NCI-H226 (cell line): ENCODE measurements at places on chromosomes 4 and X.

DNA sequence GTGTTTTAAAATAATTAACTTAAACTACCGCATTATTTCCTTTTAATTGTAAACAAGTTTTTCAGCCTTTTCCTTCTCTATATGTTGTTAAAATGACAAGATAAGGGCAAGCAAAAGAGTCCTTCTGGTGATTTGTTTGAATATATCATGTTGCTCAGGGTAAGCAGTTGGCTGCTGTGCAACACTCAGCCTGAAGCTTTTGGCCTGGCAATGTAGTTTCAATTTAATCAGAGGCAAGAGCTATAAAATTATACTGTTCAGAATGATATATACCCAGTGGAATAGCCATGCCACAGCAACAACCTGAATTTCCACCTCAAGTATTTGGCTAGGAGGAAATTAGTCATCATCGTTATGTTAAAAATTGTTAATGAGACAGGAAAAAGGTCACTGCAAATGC is 53.4 kb downstream of the GRXCR1 start:
- DNase-seq: no peak

- DNase-seq: peak; percentile 16
These were observed at the start of gene BMP3 for GRCh38 chr4:81030061-81030980. BMP3 (plus strand) TSS chr4:81030708; CDS start chr4:81031285, 577 bp downstream.

DNA sequence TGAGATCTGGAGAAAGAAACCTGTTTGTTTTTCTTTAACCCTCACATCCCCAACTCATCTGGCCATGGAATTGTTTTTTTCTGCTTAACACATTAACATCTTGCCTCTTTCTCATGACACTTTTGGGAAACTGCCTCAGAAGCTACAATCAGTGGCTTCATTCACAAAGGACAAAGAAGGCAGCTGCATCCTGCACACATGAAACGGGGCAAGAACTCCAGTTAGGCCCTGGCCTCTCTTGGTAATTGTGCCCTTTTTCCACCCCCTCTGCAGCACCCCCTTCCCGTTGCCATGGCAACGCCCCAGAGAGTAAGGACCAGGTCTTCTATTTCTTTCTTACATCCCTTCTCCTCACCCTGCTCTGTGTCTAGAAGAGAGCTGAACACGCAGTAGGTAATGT is 103.4 kb downstream of the PDGFRA start:
- DNase-seq: no peak

DNA sequence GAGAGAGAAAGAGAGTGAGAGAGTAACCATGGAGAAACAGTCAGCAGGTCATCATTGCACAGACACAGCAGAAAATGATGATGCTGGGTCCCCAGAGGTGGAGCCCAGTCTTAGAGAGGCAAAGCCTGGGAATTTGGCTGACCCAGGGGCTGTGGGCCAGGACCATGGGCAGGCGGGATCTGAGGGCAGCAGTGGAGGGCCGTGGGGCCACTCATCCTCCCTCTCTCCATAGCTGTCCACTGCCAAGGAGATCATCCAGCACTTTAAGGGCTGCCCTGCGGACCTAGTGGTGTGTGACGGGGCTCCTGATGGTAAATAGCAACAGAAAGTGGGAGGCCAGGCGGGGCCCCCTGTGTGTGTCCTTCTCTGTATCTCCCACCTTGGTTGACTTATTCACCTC is 2.8 kb downstream of the FTSJ1 start:
- DNase-seq: no peak

GRCh38 chr4:42151568-42152506 is 618 bp downstream of the BEND4 start:
- DNase-seq: no peak

GRCh38 chr4:9976781-9977180 is 44.5 kb downstream of the SLC2A9 start:
- no peak for DNase-seq

- no peak for DNase-seq
These were observed 133.7 kb upstream of the CXCL13 start for GRCh38 chr4:77471821-77472495.

DNA sequence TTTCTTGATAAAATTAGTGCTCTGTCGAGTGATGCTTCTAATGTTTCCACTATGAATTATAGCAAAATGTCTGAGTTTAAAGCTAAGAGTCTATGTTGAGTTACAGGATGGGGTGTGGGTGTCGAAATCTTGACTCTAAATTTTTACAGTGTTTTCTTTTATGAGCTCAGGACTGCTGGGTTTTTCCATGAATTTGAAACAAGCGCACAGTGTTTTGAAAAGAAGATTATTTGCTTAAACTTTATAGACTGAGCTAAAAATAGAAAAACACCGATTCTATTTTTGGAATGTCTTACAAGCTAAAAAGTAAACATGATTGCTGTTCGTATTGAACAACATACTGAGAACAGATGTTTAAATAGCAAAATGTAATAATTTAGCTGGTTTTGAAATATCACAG is 7.5 kb downstream of the PTTG2 start:
- no peak for DNase-seq

GRCh38 chr4:7903791-7904516 is 35.7 kb downstream of the AFAP1 start:
- DNase-seq: peak; percentile 38

- DNase-seq: no peak
These were observed 262.5 kb upstream of the PCDH18 start for GRCh38 chr4:137794764-137795254.

DNA sequence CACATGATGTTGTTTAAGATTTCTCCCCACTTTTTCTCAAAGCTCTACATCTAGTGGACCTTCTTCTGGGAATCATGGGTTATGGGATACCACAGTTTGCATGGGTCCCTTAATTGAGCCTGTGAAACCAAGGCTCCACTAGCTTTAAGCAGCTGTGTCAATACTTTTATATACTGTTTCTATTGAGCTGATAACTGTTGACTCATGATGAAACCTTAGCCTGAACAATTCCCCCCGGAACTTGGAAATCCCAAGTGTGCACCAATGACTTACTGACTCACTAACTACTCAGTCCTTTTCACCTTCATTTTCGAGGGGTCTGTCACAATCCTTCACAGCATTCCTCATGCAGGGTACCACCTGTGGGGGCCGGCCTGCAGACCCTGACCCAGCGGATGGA is 12.7 kb upstream of the SPIN4 start:
- no peak for DNase-seq

DNA sequence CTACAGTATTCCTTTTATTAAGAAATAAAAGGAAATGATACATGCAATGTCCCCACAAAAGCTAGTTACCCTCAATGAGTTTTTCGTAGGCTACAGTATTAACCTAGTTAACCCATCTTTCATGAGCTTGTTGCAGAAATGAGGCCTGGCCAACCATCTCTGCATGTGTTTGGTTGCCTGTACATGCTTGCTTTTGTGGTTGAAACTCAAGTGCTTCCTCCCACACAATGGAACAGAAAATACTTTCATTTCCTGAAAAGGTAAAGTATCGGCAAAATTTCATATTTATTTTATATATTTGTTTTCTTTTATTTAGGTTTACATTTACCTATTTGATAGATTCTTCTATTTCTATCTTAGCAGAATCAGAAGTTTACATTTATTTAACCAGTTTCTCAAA is 214.6 kb upstream of the FAM241A start:
- DNase-seq: no peak

GRCh38 chr4:126916626-126917140 is 716.1 kb upstream of the INTU start:
- DNase-seq: no peak

GRCh38 chr4:73751166-73751565 is 10.8 kb downstream of the CXCL8 start:
- DNase-seq: peak; percentile 31

GRCh38 chr4:959338-960139 is 13.8 kb downstream of the DGKQ start:
- no peak for DNase-seq

GRCh38 chr4:127352220-127353113 is 280.3 kb upstream of the INTU start:
- DNase-seq: no peak

- DNase-seq: no peak
These were observed 48.1 kb upstream of the TCEAL2 start for GRCh38 chrX:102077426-102077825.

- peak; percentile 21 for DNase-seq
These were observed 946.6 kb downstream of the STIM2 start for GRCh38 chr4:27807207-27807606.

DNA sequence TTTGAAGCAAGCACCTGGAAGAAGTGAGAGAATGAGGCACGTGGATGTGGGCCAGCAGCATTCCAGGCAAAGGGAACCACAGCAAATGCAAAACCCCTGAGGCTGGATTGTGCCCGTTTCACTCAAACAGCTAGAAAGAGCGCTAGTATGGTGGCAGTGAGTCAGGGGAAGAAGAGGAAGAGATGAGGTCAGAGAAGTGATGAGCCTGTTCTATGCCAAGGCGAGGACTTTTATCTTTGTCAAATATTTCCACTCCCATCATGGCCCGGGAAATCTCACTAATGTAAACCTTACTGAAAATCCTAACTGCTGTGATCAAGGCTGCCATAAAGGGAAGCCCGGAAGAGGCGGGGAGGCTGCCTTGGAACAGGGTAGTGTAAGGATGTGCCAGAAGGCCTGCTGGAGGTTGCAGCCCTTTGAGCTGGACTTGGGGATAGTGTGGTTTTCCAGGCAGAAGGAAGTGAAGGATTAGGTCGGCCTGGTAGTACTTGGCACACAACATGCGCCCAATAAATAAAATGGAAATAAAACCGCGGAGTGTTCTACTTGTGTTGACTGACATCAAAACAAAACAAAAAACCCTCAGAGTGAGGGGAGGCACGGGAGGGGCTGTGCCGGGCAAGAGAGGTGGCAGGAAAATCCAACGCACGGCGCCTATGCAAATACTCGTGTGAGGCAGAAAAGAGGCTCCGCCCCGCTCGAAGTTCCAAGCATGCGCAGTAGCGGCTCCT is 1.2 kb upstream of the CDK16 start:
- peak; percentile 71 for DNase-seq

GRCh38 chrX:110401135-110401534 is 42.5 kb downstream of the RTL9 start:
- DNase-seq: no peak

DNA sequence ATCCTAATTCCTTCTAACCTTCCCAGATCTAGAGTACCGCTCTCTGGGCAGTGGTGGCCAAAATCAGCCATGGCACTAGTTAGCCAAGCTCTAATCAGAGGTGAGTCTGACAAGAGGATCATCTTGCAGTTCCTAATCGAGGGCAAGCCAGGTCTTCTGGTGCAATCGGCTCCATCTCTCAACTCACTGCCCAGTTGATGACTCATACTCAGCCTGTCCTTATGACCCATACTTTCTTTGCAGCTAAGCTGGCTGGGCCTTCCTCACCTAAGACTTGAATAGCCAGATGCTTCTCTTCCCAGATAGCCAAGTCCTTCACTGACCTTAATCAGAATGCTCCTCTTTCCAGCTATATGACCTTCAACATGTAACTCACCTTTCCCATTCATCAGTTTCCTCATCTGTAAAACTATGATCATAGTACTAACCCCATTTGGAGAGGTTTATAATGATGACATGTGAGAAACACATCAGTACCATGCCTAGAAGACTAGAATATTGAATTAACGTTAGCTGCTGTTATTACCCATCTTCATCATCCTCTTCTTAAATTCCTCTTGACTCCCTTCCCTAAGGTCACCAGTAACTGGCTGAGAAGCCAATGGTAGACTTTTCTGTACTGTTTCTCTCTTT is 57.1 kb downstream of the RELL1 start:
- DNase-seq: peak; percentile 67

- DNase-seq: no peak
These were observed 131.8 kb downstream of the ENOX2 start for GRCh38 chrX:130771230-130771629.

DNA sequence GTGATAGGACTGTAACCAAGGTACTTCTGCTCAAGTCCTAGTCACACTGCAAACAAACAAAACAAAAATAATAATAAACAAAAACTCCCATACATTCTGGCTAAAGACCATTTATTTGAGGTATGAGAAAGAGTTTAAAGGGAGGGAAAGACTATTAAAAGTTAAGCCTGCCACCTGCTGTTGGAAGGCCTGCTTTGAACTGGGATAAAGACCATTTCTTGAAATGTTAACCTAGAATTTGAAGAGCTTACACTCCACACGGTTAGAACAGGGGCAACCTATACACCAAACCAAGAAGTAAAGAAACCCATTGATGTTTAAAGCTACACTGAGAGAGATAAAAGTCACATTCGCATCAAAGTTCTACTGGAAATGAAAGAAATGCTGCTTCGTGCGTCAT is 548.7 kb upstream of the DIPK2B start:
- DNase-seq: no peak

DNA sequence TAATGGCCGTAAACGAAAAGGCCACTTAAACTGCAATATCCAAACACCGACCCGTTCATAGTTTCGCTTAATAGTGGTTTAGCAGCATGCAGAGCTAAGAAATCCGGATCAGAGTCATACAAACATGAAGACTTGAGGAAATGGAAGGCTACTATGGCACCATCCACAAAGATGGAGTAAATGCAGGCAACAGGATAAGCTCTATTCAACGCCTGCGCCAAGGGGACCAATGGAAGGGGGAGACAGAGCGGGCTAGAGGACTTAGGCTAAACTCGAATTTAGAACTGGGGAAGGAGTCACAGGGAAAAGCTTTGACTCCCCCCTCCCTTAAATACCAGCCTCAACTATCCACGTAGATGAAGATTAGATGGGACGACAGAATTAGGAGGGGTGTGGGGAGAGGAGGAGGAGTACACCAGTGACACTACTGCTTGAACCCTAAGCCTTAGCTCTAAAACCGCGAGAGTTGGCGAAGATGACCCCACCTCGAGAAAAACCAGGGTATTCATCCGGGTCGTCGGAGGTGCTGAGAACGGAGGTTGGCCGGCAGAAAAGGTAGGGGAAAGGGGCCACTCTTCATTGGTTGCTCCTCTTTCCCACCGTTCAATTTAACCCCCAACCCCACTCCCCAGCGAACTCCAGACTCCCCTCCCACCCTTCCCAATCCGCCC is 3.5 kb downstream of the HUWE1 start:
- peak; percentile 57 for DNase-seq

- no peak for DNase-seq
These were observed 191.4 kb downstream of the NDST4 start for GRCh38 chr4:114921790-114922591.

- no peak for DNase-seq
These were observed 128.2 kb upstream of the INPP4B start for GRCh38 chr4:142974328-142974727.

DNA sequence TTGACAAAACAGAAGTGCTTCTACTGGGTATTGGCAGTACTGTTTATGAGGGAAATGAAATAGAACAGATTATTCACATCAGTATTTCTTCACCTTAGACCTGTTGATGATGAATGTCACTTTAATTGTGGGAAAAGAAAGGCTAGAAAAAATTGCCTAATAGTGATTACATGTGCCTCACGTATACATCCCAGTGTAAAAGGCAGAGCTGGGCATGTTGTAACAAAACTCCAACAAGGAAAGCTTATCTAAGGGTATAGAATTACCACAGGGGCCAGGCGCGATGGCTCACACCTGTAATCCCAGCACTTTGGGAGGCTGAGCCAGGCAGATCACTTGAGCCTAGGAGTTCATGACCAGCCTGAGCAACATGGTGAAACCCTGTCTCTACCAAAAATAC is 4.2 kb downstream of the PGM2 start:
- DNase-seq: no peak

DNA sequence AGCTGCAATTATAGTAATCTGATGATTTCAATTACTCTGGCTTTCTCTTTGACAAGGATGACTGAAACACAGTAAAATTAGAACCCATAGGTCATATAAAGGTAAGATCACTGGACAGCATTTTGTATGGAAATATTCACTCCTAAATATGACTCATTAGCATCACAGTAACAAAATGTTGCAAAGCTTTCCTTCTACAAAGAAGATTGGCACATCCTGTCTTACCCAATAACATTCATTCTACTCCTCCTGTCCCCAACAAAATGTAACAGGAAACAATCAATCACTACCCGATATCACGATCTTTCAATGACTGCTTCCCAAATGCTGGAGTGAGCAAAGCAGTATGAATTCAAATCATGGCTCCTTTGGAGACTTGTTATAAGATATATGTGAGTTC is 95.3 kb downstream of the FANCB start:
- DNase-seq: peak; percentile 80
